Activated CD4-positive, alpha-beta T cell treated with anti-CD3 and anti-CD28 coated beads, Interleukin-2, amount 50 U/mL, for 24 hours (primary cell): ENCODE measurements at places on chromosomes 4 and X.

DNA sequence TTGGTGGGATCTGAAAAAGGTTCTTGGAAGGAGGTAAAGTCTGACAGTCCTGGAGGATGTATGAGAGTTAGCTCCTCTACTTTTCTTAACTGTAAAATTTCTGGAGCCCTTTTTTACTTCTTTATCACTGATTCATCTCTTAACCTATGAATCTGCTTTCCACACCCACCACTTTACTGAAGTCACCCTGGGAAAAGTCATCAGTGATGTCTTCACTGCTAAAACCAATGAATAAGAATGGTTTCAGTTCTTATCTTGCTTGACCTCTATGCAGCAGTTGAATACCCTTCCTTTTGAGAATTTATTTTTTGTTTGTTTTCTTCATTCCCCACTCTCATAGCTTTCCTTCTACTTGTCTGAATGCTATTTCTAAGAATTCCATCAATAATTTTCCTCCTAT, 80.0 kb downstream of the AREG start:
- DNase-seq, result no peak

- DNase-seq, result no peak
Observed at GRCh38 chr4:178347111-178347510, 904.9 kb upstream of the AGA start.

GRCh38 chr4:32472918-32473317, 1752.7 kb downstream of the PCDH7 start:
- DNase-seq, result no peak

- DNase-seq, result no peak
Observed at GRCh38 chr4:137952116-137952515, 290.0 kb downstream of the SLC7A11 start.

DNA sequence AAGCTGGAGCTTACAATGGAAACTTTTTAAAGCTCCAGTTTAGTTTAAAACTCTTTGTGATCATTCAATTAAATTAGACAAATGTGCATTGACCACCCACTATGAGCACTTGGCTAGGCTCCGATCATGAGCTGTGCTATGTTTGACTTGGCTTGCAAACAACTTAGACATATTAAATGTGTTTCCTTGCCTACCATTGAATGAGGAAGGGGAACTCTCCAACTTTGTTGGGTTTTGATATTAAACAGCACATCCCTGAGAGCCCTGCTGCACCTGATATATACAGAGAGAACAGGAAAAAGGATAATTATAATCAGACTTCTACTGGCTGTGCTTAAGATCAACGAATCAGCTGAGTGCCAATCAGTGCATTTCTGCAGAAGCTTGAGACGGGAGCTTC, 71.4 kb upstream of the ADGRL3 start:
- DNase-seq, result no peak

DNA sequence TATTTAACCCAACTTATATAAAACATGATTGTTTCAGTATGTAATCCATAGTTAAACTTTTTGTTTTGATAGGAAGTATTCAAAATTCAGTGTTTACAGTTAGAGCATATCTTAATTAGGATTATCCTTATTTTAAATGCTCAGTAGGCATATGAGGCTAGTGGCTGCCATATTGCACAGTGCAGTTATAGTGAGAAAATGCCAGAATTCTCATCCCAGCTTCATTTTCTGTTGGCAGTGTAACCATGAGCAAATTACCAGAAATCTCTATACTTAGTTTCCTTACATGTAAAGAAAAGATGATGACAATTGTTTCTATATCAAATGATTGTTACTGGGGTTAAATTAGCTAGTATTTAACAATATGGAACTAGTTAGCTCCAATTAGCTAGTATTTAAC, 265.8 kb downstream of the ARAP2 start:
- DNase-seq, result no peak

- DNase-seq, result no peak
Observed at GRCh38 chr4:16129336-16129735, 45.5 kb upstream of the PROM1 start.

- no peak for DNase-seq
Observed at GRCh38 chr4:73589261-73589847, 30.9 kb downstream of the RASSF6 start.

- DNase-seq, result no peak
Observed at GRCh38 chr4:23034731-23035130, 342.0 kb downstream of the GBA3 start.

- DNase-seq, result no peak
Observed at GRCh38 chr4:24103434-24104157, 213.7 kb upstream of the PPARGC1A start.

DNA sequence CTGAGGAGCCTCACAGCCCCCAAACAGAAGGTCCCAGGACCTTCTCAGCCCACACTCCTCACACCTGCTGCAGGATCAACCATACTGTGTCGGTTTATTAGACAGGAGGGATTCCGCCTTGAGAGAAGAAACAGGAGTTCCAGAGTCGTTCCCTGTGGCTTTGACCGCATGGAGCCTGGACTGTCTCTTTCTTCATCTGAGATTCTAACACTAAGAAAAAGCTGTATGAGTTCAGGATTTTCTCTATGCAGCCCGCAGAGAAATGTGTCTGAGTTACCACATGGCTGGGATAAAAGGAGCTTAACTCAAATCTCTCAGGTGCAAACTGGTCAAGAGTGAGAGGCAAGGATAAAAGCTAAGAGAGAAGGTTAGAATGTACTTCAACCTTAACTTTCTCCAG, 126.7 kb downstream of the AFAP1 start:
- DNase-seq, result no peak

DNA sequence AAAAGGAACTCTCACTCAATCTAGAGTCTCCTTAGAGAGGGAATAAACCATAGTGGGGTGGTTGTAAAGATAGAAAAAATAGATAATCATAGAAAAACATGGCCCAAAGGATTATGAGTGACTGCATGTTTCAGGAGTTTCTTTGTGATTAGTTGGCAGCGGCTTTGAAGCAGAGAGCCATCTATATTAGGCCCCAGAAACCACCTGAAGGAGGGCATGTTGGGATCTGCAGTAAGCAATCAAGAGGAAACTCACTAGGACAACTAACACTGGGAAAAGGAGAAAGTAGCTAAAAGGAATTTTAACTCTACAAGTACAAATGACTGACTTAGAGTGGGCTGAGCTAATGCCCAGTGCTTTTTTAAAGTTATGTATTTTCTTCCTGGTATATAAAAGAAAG, 269.2 kb upstream of the NRK start:
- no peak for DNase-seq

- no peak for DNase-seq
Observed at GRCh38 chrX:105658136-105658535, 164.2 kb upstream of the NRK start.

GRCh38 chr4:124121461-124121971, 591.0 kb downstream of the ANKRD50 start:
- DNase-seq, result no peak

DNA sequence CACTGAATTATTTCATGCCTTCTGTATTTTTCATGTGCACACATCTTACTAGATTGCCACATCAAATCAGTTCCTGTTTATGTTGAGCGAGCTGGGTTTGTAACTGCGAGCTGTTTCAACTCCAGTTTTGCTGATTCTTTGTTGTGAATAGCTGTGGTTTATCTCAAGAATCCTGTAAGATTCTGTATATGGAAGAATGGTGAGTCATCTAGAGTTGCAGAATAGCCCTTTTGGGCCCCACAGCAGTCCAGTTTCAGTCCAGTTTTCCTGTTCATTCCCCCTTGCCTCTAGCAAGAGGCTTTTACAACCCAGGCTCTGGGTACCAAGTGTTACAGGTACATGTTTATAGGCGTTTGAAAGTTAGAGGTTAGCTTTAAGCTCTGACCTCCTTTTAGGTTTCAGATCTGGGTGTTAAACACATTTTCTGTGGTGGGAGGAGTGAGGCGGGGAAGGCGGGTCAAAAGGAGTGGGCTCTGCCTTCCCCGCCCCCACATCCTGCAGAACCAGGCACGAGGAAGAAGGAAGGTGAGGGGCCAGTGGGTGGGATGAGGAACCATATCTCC, 32.7 kb downstream of the TBC1D14 start:
- DNase-seq, result no peak

GRCh38 chr4:111689731-111690130, 455.5 kb upstream of the FAM241A start:
- DNase-seq, result no peak

DNA sequence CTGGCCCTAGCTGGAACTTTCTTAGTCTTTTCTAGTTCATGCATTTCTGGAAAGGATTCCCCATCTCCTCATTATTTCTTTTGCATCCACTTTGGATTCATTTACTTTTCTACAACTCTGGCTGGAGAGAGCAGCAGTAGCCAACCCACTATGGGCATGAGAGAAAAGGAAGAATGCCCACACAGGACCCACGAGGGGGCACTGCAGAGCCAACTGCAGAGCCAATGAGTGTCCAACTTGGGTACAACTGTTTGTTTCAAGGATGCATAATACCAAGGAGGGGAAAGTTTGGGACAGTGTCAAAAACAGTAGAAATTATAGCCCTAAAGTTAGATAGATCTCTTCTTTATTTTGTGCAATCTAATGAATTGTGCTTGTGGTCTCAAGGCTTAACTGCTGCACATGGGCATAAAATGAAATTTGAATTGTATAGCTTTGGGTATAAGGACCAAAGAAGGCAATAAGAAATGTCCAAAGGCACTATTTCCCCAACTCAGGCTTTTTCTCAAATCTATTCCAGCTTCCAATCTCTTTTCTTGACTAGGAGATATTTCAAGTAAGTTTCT, 230.6 kb downstream of the NSUN7 start:
- DNase-seq, result no peak

- DNase-seq, result no peak
Observed at GRCh38 chr4:145069361-145069760, 28.6 kb downstream of the ANAPC10 start.

DNA sequence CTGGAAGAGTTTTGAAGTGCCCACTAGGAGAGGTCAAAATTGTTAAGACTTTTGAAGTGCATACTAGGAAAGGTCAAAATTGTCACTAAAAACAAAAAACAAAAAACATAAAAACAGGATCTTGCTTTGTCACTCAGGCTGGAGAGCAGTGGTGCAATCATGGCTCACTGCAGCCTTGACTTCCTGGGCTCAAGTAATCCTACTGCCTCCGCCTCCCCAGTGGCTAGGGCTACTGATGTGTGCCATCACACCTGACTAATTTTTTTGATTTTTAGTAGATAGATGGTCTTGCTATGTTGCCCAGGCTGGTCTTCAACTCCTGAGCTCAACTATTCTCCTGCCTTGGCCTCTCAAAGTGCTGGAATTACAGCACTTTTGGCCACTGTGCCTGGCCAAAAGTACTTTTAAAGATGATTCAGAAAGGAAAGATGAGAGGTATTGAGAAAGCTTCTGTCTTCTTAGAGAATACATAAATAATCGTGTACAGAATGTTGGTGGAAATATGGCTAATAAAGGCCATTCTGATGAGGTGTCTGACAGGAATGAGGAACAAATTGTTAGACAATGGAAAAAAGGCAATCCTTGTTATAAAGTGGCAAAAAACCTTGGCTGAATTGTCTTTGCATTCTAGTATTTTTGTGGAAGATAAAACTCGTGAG, 43.3 kb upstream of the STX18 start:
- DNase-seq, result no peak
